GM19239 (cell line): ENCODE measurements at places on chromosomes 2 and 18.

- DNase-seq = no peak
Observed at GRCh38 chr2:14126846-14127245, 505.7 kb upstream of the LRATD1 start.

DNA sequence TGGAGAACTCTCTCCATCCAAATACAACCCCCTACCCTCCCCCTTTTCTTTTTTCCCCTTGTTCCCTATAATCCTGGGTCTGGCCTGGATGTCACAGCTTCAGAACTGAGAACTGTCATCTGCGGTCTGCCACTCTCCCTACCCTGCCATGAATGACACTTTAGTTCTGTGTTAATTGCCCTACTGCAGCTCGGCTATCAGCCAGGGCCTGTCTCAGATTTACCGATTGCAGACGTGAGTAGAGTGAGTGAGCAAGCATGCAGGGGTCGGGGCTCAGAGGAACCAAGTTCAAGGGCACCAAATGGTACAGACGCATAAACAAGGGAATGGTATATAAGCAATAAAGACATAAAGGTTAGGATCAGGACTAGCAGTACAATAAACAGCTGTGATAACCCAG is 967.8 kb downstream of the BCL11A start:
- no peak for DNase-seq

DNA sequence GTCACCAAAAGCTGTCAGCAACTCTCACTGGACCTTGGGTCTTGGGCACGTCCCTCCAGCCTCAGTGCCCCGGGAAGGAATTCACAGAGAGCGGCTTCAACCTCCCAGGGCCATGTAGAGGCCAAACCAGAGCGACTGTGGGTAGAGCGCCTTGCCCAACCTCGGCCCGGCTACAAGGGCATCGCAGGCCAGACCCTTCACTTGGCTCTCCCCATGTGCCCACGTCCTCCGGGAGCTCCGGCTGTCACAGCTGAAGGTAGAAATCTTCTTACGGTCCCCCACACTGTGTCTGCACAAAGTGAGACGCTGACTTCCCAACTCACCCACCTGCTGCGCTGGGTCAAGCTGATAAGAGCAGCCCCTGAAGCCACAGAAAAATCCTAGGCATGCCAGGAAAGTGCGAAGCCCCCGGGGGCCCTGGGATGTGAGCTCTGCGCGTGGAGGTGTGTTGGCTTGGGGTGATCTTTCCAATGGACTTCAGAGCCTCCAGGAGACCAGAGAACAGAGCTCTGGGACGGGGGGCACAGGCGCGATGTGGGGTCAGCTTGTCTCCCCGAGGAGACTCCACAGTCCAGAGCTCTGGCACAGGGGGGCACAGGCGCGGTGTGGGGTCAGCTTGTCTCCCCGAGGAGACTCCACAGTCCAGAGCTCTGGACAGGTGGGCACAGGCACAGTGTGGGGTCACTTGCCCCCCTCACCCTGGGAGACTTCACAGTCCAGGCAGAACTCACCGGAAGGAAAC is 105.5 kb downstream of the RTP5 start:
- no peak for DNase-seq

- no peak for DNase-seq
Observed at GRCh38 chr2:125207431-125207830, 1182.3 kb downstream of the CNTNAP5 start.

- DNase-seq = no peak
Observed at GRCh38 chr2:235066895-235067294, 115.1 kb downstream of the SH3BP4 start.

GRCh38 chr2:106885329-106885728 is 638 bp downstream of the ST6GAL2 start:
- DNase-seq = no peak

DNA sequence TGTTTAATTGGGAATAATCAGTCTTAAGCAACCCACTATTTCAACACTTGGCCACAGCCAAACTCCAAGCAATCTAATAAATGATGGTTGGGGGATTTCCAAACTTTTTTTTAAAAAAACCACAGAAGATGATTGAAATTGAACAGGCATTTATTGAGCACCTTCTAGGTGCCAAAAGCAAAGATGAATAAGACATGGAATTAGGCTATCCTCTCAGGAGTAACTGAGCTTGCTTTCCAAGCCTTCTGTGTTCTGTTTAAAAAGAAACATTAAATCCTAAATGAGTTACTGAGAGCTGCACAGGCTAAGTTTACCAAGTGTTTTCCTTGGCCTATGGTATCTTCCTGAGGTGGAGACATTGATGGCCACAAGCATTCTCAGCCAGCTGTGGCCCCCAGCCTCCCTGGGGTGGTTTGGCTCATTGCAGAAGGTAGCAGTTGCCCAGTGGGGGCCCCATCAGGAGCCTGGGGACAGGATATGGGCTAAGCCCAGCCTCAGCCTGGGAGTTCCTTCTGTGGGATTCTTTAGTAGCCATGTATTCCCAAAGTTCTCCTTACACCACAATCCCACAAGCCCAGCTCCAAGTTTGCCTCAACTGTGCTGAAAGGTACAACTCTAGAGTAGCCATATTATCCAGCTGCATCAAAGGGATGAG is 174.3 kb downstream of the C1D start:
- no peak for DNase-seq

- DNase-seq = no peak
Observed at GRCh38 chr2:189162566-189162965, 17.0 kb downstream of the COL5A2 start.

DNA sequence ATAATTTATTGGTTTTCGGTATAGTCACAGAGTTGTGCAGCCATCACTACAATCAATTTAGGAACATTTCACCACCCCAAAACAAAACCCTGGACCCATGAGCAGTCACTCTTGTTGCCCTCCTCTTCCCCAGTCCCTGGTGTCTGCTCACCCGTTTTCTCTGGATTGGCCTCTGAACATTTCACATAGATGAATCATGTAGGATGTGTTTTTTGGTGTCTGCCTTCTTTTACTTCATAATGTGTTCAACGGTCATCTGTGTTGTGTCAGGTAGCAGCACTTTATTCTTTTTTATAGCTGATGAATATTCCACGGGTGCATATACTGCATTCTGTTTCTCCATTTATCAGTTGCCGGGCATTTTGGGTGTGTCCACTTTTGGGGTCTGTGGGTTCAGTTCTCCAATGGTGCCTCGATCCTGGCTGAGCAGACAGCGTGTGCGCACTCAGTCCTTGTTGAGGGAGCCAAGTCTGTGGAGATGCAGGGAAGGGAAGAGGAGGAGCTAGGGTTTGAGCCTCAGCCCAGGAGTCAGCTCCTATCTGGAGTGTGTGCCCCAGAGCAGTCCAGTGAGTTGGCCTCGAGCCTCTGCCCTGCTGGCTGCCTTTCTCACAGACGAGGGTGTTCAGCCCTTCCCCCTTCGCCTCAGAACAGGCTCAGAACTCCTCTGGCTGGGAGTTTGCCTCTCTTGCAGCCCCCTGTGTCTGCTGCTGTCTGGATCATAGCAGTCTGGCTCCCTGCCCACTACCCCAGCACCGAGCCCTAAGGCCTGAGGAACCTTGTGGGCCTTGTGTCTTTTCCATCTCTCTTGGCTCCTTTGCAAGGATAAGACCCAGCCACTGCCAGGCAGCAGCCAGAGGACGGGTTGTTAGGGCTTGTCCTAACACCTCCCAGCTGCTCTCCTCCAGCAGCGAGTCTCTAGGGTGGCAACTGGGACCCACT is 18.0 kb downstream of the C2orf74 start:
- DNase-seq = no peak

DNA sequence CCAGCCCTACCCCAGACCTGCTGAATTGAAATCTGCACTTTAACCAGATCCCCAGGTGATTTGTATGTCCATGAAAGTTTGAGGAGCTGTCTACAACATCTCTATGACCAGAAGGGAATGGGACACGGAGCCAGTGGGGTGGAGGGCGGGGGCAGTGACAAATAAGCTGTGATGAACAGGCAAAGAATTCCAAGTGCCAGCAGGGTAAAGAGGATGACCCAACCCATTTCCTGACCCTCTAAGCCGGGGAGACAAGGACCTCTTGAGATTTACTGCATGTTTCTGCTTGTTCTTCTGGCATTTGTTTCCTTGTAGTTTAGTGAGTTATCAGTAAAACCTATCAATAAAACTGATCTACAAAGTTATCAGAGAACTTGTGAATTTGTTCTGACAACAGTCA is 8.7 kb downstream of the TET3 start:
- DNase-seq = no peak

DNA sequence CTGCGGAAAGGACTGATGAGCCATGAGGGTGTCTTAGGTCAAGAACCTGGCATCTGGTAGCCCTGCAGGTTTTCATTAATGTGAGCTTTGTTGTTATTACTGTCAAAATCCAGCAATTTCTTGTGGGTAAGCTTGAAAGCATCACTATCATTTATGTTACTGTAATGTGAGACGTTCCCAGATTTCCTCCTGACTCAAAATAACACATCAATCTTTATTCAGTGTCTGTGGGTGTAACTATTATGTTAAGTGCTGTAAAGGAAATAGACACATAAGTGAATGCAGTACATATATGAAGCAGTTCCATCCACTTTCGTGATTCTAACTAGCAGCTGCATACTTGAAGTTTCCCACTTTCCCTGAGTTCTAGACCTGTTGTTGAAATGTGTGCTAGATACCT is 89.8 kb downstream of the FHOD3 start:
- no peak for DNase-seq

- no peak for DNase-seq
Observed at GRCh38 chr2:226483143-226483542, 316.5 kb downstream of the IRS1 start.

DNA sequence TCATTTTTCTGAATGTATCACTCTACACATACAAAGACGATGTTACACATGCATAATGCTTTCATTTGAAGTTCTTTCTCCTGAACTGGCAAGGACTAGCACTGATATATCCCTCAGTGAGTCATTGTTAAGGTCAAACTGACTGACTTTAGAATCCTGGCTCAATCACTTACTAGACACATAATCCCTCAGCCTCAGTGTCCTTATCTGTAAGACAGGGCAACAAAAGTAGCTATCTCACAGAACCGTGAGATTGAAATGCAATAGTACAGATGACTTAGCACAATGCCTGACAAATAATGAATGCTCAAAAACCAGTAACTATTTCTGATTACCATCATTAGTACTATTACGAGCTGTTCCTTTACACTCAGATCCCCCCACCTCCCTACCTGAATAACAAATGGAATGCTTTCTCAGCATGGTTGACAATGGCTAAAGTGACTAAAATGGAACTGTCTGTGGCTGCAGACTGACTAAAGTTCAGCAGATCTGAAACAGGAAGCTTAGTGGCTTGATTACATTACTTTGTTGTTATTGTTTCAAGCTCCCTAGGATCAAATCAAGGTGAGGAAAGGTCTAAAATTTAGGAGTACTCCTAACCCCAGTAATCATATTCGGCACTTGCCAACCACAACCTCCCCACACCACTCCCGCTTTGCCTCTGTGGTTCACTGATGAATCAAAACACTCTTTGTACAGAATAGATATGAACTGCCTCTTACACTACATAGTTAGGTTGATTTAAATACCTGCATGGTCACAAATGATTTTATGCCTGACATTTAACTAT is 35.8 kb upstream of the CACNB4 start:
- DNase-seq = peak; percentile 9

DNA sequence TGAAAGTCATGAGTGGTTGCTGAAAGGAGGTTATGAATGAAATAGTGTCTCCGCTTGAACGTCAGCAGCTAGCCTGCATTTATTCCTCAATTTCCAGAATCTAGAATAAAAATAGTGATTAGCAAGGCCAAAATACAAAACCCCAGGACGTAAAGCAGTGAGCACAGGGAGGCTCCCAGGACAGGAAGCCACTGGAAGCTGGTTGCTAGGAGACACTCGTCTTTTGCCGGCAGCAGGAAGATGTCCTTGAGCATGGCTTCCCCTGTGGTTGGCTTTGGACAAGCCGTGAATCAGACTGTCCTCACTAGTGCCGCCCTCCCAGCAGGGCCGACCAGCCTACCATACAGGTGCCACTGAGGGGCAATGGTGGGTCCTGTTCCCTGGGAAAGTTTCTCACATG is 374.4 kb downstream of the MTX2 start:
- DNase-seq = no peak

- DNase-seq = no peak
Observed at GRCh38 chr2:236815746-236816145, 246.1 kb downstream of the ACKR3 start.

- DNase-seq = no peak
Observed at GRCh38 chr2:195536906-195537305, 120.1 kb upstream of the SLC39A10 start.

GRCh38 chr2:99609851-99610381 is 120.1 kb upstream of the REV1 start:
- DNase-seq = no peak

DNA sequence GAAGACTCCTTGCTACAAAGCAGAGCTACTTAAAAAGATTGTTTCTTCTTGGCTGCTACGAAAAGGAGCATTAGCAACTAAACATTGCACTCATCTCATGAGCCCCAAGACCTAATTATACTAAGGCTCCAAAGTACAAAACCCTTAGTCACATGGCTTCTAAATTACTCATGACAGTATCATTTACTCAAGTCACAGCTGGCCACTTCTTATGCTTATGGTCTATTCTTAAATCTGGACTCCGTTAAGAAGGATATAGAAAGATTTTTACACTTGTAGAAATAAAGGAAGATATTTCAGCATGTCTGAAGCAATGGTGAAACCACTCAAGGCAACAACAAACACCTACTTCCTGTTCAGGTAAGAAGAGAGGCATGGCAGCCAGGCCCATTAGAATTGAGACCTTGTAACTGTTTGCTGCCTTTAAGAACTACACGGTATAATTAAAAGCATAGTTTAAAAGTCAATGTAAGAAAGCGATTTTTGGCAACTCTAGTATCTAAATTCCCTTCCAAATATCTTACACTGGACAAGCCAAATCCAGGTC is 12.7 kb downstream of the ANKRD44 start:
- no peak for DNase-seq

DNA sequence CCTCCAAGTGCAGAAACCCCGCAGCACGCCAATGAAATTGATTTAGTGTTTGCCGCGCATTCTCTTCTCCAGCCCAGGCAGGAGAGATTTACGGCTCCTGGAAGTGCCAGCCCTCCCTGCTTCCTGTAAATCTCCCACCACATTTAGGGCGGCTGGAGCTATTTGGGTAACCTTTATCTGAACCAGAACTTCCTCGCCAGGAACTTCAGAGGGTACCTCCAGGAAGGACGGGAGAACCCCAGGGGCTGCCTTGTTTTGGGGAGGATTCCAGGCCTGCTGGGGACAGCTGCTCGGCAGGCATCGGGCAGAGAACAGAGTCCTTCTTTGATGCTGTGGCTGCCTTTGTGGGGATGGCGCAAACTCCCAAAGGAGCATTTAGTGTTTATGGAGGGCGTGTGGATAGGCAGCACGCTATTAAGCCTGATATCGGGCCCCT is 122.0 kb upstream of the MYCN start:
- no peak for DNase-seq

- DNase-seq = no peak
Observed at GRCh38 chr18:79634593-79635426, 44.8 kb upstream of the CTDP1 start.

DNA sequence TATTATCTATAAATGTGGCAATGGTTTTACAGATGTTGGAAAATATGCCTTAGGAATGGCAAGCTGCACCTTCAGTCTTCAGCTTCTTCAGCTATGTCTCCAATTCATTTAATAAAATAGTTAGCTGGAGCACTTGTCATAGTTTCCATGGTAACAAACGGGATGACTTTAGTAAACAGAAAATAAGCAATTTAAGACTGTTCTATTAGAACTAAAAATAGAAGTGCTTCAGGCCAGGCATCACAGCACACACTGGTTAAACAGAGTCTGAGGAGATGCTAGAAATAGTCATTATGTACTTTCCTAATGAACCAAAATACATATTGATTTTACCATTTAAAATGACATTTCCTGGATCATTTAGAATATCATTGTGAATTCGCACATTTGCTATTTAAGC is 195.0 kb downstream of the GCA start:
- DNase-seq = no peak

GRCh38 chr2:232981356-232981755 is 31.7 kb downstream of the NGEF start:
- DNase-seq = no peak
